Sigmoid colon (tissue), 7 donors: ENCODE measurements at places on chromosomes 16 and 17.

DNA sequence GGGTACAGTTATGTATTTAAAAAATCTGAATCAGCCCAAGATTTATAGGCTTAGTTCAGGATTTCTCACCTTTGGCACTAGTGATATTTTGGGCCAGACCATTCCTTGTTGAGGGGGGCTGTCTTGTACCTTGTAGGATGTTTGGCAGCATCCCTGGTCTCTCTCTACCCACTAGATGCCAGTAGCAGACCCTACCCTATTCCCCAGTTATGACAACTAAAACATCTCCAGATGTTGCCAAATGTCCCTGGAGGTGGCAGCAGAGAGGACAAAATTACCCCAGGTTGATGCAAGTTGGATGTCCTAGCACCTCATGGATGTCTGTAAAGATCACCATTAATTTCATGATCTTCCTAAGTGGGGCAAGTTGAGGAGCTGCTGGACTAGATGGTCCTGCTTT lies 45.8 kb downstream of the SYT17 start:
- no peak for DNase-seq

- no peak for DNase-seq
Observed at GRCh38 chr17:57627591-57627990, 117.5 kb downstream of the CCDC182 start.

DNA sequence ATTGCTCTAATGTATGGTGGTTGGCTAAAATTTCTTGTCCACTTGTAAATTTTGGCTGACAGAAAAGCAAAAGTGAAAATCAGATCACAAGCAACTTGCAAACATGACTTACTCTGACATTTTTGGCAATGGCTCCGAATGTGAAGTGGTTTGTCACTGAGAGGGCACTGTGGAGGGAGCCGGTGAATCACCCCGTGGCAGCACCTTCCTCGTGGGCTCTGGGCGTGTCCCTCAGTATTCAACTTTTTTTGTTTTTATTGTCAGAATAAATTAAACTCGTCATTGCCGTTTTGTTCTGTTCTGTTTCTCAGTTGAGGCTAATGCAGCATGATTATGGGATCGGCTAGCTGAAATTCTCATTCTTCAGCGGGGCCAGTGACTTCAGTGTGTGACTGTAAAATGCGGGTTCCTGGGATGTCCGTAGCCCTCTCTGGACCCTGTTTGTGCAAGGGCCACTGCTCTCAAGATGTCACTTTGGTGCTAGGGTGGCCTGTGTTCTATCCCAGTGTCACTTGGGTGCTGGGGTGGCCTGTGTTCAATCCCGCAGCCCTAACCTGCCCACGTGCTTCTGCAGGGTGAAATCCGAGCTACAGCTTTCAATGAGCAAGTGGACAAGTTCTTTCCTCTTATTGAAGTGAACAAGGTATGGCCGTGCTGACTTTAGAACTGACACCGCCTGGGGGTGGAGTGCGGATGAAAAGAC lies 48.8 kb downstream of the RPA1 start:
- DNase-seq: no peak

- DNase-seq: no peak
Observed at GRCh38 chr16:35748621-35749252, 2289.3 kb downstream of the TP53TG3F start.

DNA sequence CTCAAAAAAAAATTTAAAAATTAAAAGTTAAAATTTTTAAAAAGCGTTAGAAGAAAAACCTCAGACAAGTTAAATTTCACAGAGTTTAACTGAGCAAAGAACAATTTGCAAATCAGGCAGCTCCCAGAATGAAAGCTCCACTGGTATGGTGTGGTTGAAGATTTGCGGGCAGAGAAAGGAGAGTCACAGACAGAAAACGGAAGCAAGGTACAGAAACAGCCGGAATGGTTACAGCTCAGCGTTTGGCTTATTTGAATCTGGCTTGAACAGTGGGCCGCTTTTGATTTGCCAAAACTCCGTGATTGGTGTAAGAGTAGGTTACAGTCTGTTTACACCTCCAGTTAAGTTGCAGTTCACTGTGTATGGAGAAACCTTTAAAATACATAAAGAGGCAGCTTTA lies 297.1 kb downstream of the HS3ST4 start:
- no peak for DNase-seq

DNA sequence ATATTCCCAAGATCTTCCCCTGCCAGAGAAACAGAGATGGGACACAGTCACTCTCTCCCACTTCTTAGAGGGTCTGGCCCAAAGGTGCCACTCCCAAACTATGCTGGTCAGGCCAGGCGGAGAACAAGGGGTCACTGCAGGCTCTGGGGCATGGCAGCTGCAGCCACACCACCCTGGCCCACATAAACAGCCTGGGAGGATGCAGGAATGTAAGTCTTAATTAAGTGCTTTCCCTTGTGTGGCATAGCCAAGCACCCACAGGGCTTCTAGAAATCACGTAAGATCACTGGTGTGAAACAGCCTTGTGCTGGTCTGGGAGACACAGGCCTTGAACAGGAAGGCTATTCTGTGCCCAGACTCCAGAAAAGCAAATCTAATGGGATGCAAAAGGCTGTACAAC lies 31.5 kb downstream of the ABCC12 start:
- no peak for DNase-seq
